ENCODE measurements at places on chromosomes 1 and 21.

DNA sequence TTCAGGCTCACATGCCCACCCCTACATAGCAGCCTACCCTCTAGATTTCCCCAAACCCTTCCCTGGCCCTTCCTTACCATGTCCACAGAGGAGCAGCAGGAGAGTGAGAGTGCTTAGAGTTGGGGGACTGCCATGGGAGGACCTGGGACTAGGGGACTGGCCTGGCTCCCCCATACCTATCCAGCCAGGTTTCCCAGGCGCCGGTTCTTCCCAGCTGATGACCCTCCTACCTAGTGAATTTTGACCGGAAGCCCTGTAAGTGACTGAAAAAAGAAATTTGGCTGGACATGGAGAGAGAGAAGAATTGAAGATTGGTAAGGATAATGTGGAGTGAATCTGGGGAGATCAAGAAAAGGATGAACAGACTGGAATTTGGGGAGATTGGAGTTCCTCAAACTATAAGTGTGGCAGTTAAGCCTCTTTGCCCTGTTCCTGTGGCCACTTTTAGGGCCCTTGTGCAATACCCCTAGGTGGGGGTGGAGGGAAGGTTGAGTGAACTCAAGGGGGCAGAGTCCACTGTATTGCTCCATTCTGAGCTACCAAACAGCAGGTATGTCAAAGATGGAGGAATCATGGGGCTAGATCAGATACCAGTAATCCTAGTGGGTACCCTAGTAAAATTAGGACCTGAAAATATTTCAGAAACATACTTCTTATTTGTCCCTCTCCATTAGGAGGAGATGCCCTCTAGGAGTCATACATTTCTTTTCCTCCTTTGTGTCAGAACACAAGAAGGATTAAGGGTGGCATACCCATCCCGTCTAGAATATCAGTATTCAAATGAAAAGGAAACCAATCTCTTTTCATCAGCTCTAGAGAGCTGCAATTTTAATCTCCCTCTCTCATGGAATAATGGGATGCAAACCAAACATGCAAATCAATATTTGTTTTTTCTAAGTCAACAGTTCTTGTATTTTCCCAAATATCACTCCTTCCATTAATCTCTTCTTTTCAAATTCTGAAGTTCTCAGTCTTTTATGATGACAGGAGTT, 1.2 kb downstream of the HJV start:
- no peak for DNase-seq

DNA sequence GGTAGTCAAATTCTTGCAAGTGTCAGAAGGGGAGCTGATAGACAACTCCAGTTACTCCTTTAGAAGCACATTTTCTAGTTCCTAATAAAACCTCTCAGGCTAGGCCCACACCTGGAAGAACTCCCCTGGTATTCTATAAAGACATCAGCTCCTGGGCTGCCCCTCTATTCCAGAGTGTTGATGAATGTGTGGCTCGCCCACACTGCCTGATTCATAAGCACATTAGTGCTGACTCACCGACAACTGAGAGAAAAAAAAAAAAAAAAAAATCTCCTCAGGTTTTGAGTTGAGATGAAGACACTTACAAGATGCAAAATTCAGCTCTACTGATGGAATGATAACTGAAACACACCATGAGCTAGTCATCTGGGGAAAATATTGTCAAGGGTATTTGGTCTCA, 188.1 kb downstream of the TNR start:
- no peak for DNase-seq

GRCh38 chr21:45525153-45525909, 16.9 kb downstream of the SLC19A1 start:
- no peak for DNase-seq

DNA sequence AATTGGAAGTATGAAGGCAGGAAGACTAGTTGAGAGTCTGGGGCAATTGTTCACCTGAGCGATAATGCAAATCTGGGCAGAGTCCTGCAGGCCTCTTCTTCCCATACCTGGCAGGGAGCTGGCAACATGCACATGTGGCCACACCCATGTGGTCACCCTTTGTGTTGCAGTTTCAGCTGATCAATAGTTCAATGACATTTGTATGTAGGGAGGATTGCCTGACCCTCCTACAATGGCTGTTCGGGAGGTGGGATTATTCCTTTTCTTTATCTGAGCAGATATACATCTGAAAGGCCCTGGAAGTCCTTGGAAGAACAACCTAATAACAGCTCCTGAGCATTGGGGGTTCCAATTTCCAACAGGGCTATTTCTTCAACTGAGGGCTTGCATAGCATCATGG, 15.2 kb upstream of the TRIM45 start:
- no peak for DNase-seq

GRCh38 chr1:28517649-28517999, 11.8 kb downstream of the RCC1 start:
- no peak for DNase-seq

GRCh38 chr1:242824435-242824834, 299.9 kb upstream of the PLD5 start:
- no peak for DNase-seq

GRCh38 chr1:8378981-8379470, 61.1 kb downstream of the SLC45A1 start:
- DNase-seq: no peak

DNA sequence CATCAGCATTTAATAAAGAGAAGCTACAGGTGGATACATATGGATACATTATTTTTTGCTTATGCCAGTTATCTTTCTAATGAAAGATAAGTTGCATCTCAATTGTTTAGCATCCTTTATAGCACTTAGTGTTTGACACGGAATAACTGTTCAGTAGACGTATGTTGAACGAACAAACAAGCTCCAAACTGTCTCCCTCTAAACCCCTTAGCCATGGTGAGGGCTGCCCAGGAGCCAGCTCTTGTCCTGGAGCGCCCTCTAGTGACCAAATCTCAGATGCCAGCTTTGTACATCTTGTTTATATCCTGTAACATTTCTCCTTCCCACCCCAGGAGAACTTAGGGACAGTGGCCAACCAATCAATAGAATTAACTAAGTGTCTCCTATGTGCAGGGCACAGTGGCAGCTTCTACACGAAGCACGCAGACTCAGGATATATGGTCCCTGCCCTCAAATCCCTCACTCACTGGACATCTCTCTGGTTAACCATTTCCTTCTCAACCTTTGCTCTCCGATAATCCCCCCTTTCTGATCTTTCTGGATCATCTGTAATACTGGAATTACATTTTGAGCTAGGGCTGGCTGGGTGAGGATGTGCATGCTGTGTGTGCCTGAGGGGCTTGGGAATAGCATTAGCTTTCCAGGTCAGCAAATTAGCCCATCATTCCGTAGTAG, 22.9 kb downstream of the KCNA10 start:
- DNase-seq: peak; percentile 77

DNA sequence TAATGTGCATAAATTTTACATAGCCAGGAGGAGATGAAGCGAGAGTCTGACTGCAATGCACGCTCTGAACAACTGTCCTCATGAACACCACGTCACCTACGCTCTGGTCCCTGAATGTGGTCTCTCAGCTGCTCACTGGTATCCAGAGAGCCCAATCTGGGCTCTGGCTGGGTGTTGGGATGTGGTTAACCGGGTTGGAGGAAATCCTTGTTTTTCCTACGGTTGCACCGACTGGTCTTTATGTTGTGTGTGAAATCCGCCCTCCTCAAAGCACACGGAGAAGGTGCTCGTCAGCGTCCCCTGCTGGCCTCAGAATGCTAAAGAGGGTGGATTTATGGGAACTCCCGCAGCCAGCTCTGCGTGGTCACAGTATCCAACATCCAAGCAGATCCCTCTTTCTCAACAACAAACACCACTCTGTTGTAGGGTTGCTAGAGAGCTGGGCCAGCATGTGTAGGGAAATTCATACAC, 51.8 kb upstream of the FAM89A start:
- no peak for DNase-seq

GRCh38 chr1:115454837-115455511, 116.9 kb upstream of the NGF start:
- DNase-seq: no peak

DNA sequence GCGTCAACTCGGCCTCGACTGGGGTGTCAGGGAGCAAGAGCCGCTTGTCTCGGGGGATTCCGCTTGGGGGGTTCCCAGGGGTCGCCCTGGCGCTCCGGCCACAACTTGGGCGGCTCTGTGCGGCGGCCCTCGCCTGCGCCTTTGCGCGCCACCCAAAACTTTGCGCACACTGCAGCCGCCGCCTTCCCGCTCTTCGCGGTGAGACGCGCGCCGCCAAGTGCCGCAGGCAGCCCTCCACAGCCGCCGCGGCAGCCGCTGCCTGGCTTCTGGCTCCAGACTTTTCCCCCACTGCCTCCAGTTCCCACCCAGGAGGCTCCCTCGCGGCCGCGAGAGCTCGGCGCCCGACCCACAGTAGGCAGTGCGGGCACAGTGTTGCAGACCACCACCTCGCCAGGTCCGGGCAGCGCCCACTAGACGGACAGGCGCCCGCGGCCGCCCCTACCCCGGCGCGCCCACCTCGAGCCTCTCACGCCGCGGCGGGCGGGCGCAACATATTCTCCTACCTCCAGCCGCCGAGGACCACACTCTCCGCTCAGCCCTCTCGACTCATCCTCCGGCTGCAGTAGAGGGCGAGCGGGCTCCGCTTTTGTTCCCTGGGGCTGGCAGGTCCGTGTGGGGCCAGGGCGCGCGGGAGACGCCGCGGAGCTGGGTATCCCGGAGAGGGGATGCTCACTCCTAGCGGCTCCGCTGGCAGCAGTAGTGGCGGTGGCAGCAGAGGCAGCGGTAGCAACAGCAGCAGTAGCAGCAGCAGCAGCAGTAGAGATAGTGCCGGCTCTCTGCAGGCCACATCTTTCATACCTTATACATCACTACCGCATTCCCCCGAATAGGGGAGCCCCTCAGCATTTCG, 296.6 kb downstream of the OMA1 start:
- no peak for DNase-seq

DNA sequence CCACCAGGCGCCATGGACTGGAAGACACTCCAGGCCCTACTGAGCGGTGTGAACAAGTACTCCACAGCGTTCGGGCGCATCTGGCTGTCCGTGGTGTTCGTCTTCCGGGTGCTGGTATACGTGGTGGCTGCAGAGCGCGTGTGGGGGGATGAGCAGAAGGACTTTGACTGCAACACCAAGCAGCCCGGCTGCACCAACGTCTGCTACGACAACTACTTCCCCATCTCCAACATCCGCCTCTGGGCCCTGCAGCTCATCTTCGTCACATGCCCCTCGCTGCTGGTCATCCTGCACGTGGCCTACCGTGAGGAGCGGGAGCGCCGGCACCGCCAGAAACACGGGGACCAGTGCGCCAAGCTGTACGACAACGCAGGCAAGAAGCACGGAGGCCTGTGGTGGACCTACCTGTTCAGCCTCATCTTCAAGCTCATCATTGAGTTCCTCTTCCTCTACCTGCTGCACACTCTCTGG, 3.8 kb downstream of the GJB3 start:
- DNase-seq: no peak

GRCh38 chr21:36478941-36479340, 981 bp downstream of the CLDN14 start:
- no peak for DNase-seq

DNA sequence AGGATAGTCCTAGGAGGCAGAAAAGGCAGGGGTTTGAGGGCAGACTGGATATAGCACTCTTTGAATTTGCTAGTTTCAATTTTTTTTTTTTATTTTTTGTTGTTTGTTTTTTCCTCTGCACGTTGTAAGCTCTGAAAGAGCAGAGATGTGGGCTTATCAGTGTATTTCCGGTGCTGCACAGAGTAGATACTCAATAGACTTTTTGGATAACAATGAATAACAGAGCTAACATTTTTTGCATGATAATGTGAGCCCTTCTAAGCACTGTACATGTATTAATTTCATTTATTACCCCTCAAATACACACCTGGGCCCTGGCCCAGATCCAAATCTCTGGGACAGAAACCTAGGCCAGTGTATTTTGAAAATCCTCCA, 17.1 kb upstream of the PARP1 start:
- DNase-seq: no peak

GRCh38 chr1:64215576-64215975, 12.2 kb downstream of the UBE2U start:
- DNase-seq: no peak

- no peak for DNase-seq
These were observed 9.5 kb downstream of the GPSM2 start for GRCh38 chr1:108886292-108886691.

GRCh38 chr1:213989002-213989855, 1.5 kb downstream of the PROX1 start:
- no peak for DNase-seq

- no peak for DNase-seq
These were observed 43.9 kb upstream of the LYST start for GRCh38 chr1:235910357-235911299.

GRCh38 chr1:155208541-155209311, at the start of gene MTX1:
Gene MTX1, plus strand, starts transcription at chr1:155208695. Its CDS starts 110 bp downstream, at chr1:155208805.
- DNase-seq: peak; percentile 90

- no peak for DNase-seq
These were observed 19.1 kb upstream of the NCF2 start for GRCh38 chr1:183609313-183609712.

DNA sequence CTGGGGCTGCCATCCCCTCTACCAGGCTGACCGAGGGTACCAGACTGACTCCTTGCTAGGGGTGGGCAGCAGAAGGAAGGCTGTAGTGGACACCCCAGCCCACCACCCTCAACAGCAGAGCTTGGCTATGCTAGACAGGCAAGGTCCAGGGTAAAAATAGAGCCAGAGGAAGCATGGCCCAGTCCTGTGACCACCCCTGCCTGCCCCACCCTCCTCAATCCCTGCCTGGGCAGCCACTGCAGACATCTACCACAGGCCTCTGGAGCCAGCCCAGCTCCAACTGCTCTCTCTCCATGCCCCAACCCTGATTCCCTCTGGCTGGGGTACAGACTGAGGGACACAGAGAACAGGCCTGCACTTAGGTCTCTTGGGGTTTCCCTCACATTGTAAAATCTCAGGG, 1.7 kb downstream of the S100A1 start:
- DNase-seq: no peak

- no peak for DNase-seq
These were observed 125.3 kb downstream of the GREM2 start for GRCh38 chr1:240486611-240487010.

DNA sequence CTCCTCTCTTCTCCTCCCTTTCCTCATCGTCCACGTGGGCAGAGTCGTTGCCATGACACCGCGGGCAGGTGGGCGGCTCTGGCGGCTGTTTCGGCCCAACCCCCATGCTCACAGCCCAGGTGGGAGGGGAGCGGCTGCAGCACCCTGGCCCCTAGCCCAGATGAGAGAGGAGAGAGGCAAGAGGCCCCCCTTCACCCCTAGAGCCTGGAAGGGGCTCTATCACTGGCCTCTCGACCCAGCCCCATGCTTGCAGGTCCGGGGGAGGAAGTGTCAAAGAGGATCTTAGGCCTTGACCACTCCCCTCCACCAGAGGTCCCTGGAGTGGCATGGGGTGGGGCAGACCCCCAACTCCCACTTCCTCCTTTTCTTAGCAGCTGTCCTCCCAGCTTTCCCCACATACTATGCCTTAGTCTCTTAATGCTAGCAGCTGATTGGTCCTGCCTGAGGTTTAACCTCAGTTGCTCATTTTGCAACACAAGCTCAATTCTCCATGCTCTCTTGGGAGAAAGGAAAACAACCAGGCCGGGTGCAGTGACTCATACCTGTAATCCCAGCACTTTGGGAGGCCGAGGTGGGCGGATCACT, 10.4 kb downstream of the DLGAP3 start:
- DNase-seq: no peak

DNA sequence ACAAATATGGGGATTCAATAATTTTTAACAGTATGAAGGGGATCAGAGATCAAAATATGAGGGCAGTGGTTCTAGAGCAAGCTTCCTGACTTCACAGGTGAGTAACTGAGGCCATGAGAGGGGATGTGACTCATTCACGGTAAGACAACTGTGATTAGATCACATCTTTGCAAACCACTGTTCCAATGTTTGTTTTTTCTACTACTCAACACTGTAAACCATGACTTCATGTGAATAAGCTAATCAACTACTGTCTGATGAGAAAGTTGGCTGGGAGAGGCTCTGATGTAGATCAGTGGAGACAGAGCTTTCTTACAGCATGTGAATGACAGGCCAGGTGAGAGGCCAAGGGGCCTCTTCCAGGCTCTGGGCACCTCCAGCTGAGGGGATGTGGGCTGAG, 84.7 kb downstream of the BRINP2 start:
- DNase-seq: no peak
